NCI-H524 treated with DMSO at 0.1 percent for 48 hours (cell line): ENCODE measurements at places on chromosomes 11 and 22.

DNA sequence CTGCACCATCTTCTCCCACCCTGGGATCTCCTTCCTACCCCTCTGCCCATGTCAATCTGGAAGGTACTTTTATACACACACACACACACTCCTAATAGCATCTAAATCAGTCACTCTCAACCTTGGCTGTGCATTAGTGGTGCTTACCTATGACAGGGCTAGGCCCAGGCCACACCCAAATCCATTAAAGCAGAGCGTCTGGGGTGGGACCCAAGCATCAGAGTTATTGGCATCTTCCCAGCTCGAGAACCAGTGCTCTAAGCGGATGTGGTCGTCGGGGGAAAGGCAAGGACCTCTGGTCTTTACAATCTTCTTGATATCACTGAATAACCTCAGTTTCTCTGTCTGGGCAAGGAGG, 194.6 kb downstream of the TRIM29 start:
- DNase-seq = no peak

- DNase-seq = no peak
These were observed 4.1 kb downstream of the PANX2 start for GRCh38 chr22:50174382-50175190.

DNA sequence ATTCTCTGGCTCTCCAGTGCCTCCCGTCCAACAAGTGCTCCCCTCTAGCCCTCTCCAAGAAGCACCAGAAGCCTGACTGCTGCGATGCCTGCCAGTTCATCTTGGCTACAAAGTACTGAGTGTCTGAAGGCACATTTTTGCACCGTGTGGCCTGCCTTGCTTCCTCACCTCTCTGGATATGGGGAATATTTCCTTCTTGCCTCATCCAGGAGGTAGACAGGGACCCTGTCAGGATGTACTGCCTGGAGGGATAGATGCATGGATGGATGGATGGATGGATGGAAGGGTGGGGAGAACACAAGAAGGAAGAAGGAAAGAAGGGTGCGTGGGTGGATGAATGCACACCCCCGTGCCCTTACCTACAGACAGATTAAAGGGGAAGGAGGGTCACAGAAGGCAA, 27.6 kb downstream of the KCTD17 start:
- no peak for DNase-seq

DNA sequence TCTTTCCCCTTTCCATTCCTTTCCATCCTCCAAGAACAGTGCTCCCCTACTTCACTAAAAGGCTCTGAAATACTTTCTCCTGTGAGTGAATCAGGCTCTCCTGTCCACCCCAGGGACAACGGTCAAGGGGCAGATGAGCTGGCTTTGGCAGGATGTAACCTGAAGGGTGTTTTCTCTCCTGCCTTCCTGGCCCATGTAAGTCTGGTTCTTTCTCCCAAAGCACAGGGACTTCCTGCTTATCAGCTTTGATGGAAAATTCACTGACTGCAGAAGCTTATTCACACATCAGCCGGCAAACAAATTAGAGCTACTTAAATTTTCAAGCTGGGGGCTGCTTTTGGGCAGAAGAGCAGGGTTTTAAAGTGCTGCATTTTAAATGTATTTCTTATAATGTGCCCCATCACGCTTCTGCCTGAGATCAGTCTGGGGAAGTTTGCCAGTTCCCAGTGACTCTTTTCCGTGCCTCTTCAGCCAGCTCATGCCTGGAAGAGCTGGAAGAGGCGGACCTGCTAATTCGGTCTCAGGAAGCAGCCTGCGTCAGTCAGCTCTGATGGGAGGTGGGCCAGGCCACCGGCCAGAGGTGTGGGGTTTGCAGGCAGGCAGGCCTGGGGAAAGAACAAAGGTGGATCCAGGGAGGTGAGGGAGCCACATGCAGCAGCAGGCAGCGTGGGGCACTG, 140.4 kb upstream of the TBCEL start:
- DNase-seq = no peak

- DNase-seq = no peak
These were observed 120.1 kb downstream of the ENTHD1 start for GRCh38 chr22:39773503-39773902.

DNA sequence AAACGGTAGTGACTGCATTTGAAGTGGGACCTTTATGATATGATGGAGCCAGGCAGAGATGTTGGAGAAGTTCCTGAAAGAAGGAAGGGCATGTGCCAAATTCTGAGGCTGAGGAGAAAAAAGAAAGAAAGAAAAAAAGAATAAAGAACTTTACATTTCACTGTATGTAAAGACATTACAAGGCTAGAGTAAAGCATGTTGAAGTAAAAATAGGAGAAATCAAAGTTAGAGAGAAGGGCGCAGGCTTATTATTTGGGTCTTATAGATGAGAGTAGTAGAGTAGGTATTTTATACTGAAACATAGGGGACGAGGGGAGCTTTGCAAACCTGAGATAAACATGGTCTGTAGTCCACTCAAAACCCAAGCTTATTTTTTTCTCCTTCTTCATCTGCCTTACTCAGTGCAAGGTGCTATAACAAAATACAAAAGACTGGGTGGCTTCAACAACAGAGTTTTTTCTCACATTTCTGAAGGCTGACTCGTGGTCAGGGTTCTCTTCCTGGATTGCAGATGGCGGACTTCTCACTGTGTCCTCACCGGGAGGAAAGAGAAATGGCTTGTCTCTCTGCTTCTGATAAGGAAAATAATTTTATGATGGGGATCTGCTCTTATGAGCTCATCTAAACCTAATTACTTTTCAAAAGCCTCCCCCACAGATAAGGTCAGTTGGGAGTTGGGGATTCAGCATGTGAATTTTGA, 2.7 kb downstream of the HBG1 start:
- no peak for DNase-seq

DNA sequence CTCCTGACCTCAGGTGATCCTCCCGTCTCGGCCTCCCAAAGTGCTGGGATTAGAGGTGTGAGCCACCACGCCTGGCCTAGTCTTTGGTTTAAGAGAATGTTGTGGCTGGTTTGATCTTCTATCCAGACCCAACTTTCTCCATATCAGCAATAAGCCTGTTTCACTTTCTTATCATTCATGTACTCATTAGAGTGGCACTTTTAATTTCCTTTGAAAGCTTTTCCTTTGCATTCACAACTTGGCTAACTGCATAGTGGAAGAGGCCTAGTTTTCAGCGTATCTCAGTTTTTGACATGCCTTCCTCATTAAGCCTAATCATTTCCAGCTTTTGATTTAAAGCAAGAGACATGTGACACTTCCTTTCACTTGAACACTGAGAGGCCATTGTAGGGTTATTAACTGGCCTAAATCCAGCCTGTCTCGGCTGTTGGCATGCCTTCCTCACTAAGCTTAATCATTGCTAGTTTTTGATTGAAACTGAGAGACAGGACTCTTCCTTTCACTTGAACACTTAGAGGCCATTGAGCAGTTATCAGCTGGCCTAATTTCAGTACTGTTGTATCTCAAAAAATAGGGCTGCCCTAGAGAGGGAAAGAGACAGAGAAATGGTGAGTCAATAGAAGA, 13.1 kb upstream of the RPL3 start:
- DNase-seq = no peak

GRCh38 chr11:78216571-78217287, 28.0 kb downstream of the USP35 start:
- DNase-seq = no peak

GRCh38 chr22:36811094-36811800, 5.6 kb downstream of the PVALB start:
- DNase-seq = no peak

DNA sequence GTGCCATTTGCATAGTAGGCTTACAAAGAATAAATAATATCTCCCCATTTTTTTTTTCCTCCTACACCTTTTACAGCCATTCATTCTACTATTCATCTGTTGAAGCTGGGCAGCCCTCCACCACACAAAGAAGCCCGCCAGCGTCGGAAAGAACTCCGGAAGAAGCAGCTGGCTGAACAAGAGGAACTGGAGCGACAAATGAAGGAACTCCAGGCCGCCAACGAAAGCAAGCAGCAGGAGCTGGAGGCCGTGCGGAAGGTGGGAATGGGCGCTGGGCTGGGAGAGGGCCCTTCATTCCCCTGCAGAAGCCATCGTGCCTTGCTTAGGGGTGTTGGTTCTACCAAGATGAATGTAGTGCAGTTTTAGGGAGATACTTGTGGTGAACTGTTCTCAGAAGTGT, 68.6 kb downstream of the SWAP70 start:
- DNase-seq = no peak

- no peak for DNase-seq
These were observed 18.3 kb downstream of the ANKK1 start for GRCh38 chr11:113405724-113406478.

DNA sequence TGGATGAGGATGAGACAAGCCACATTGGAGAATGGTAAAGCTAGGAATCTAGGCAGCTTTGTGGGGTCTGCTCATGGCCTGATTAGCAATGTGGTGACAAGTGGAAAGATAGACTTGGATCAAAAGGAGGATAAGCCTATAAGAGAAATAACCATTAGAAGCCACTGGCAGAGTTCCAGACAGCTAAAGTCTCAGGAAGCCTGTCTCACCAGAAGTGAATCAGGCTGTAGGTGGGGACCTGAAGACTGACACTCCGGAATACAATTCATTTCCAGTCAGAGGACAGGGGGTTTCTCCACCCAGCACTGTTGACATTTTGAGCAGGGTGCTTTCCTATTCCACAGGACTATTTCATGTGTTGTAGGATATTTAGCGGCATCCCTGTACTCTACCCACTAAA, 129.7 kb downstream of the ARHGAP42 start:
- no peak for DNase-seq

DNA sequence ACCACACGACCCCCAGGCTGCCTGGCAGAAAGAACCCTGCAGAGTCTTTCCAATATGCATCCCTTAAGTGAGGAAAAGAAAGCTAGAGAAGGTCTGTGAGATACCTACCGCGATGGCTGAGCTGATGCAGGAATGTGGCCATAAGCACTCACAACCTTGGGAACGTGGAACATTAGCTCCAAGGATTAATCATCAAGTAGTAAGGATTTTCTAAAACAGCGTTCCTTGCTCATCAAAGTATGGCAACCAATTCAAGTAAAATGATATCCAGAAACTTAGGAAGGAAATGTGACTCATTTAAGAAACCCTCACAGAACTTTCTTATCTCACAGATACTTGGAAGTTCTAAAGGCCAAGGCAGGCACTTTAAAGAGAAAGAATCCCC, 12.8 kb downstream of the PACSIN2 start:
- no peak for DNase-seq
